Large intestine (tissue), 12 donors: ENCODE measurements at places on chromosomes 7 and 10.

DNA sequence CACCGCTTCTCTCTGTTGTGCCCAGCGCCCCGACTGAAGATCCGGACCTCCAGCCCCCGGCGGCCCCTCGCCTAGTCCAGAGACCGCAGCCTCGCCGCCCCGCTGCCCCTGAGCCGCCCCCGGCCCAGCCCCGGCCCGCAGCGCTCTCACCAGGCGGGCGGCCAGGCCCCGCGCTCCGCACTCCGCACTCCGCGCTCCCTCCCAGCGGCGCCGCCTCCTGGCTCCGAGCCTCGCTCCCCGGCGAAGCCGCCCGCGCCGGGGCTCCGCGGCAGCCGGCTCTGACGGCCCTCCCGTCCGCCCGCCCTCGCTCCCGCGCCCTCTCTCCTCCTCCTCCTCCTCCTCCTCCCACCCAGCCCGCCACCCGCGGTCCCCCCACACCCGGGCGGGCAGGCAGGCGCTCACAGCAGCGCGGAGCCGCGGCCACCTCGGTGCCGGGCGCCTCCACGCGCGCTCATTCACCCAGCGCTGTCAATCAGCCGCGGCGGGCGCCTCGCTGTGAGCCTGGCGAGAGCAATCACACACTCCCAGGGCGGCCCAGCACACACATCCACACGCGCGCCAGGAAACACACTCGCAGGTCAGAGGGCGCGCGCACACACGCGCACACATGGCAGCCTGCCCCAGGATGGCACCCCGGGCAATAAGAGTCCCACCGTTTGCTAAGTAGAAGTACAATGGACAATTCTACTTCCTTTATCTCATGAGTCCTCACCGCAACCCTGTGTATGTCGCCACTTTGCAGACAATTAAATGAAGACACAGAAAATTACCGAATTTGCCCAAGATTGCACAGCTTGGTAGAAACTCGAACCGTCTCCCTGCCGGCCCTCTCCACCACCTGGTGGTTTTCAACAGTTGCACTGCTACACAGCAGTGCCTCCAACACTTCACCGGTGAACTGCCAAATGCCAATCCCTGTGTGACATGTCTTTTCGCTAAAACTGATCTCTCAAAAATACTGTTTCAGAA, at the start of gene PRRT4:
TSS of gene PRRT4 (minus strand) at position 280 of the 969 bp plus-strand sequence.
- no peak for DNase-seq

GRCh38 chr10:97736902-97737769, at the start of gene ZFYVE27:
TSS of gene ZFYVE27 (plus strand) at chr10:97737128. CDS start at chr10:97738478, 1,350 bp downstream.
- DNase-seq = peak; percentile 95

DNA sequence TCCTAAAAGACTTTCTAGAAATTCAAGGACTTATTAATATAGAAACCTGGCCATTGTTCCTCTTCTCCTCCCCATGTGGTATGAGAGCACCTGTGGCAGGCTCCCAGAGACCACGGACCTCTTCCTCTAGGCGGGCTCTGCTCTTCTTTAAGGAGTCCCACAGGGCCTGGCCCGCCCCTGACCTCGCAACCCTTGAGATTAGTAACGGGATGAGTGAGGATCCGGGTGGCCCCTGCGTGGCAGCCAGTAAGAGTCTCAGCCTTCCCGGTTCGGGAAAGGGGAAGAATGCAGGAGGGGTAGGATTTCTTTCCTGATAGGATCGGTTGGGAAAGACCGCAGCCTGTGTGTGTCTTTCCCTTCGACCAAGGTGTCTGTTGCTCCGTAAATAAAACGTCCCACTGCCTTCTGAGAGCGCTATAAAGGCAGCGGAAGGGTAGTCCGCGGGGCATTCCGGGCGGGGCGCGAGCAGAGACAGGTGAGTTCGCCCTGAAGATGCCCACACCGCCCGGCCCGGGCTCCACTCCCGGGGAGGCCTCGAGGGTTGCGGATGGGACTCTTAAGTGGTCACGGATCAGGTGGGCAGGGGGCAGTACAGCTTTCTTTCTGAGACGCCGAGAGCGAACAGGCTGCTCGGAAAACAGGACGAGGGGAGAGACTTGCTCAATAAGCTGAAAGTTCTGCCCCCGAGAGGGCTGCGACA, at the start of gene SLC26A4:
TSS of gene SLC26A4 (plus strand) at position 448 of the 700 bp plus-strand sequence. CDS start 814 bp downstream, outside the sequence.
- DNase-seq = no peak

- DNase-seq = no peak
These were observed 112.7 kb downstream of the ICA1 start for GRCh38 chr7:8149222-8149621.

GRCh38 chr10:104005172-104005863, 38.4 kb downstream of the SLK start:
- no peak for DNase-seq

DNA sequence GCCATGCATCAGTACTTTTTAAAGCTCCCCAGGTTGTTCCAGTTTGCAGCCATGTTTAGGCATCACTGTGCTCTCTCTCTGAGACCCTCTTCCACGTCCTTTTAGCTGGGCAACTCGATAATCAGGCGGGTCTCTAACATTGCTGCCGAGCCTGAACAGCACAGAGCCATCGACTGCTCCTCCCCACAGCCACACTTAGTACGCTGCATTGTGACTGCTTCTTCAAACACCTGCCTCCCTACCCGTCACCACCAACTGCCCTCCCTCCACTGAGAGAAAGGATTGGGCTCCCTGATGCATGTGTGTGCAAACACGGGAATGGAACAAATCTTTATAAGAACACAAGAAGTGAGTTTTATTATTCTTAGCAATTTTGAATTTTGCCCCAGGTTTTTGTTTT, 11.4 kb upstream of the TACR2 start:
- DNase-seq = no peak

- no peak for DNase-seq
These were observed 11.8 kb upstream of the OPN4 start for GRCh38 chr10:86642499-86642898.

- no peak for DNase-seq
These were observed 63.3 kb downstream of the GSAP start for GRCh38 chr7:77352665-77353406.

GRCh38 chr10:72277340-72277995, 3.7 kb downstream of the DDIT4 start:
- DNase-seq = no peak

- no peak for DNase-seq
These were observed 9.7 kb downstream of the TM9SF3 start for GRCh38 chr10:96577069-96577468.

GRCh38 chr7:40572810-40573465, 438.1 kb downstream of the SUGCT start:
- no peak for DNase-seq

GRCh38 chr10:126321440-126321839, 66.8 kb downstream of the ADAM12 start:
- no peak for DNase-seq

- DNase-seq = no peak
These were observed 102.7 kb downstream of the ZNF248 start for GRCh38 chr10:37754538-37755323.

DNA sequence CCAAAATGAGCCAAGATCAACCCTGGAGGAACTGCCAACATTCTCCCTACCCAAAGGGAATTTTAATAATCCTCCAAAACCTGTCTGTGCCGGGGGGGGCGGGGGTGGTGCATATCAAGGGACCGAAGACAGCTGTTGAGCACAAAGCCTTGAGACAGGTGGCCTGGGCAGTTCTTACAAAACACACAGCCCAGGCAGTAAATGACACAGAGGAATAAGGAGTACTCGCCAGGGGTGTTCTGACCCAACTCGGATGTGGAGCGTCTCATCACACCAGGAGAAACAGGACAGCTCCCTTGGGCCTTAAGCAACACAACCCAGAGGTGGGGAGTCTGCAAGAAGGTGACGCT, 35.6 kb downstream of the PLAC9 start:
- no peak for DNase-seq

DNA sequence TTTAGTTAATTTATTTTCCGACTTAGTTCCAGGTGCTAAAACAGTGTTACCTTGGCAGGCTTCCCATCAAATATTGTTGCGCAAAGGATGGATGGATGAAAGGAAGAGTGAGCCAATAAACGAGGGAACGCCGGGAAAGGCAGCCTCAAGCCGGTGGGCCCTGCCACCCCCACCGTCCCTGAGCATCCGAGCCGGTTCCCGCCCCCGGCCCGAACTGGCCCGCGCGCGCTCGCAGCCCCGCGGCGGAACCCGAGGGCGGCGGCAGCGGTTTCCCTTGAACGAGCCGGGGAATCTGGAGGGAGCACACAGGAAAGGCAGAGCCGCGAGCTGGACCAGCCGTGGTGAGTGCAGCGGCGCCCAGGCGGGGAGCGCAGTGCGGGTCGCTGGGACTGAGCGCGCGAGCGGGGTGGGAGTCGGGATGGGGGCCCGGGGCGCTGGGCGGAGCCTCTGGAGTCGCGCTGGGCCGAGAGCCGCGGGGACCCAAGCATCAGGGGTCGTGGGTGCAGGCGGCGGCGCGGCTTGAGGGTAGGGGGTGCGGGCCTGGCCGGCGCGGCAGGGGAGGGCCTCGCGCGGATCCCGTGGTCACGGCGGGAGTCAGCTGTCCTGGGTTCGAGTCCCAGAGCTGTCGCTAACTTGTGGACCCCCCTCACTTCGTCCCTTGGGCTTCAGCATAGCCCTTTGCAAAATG, at the start of gene AGK:
TSS of gene AGK (plus strand) at position 317 of the 688 bp plus-strand sequence. CDS start 4,057 bp downstream, outside the sequence.
- DNase-seq = peak; percentile 79
